Activated T-helper 1 cell treated with anti-CD3 and anti-CD28 coated beads, Interleukin-2, amount 50 U/mL, for 16 hours (primary cell): ENCODE measurements at places on chromosomes 12 and 14.

DNA sequence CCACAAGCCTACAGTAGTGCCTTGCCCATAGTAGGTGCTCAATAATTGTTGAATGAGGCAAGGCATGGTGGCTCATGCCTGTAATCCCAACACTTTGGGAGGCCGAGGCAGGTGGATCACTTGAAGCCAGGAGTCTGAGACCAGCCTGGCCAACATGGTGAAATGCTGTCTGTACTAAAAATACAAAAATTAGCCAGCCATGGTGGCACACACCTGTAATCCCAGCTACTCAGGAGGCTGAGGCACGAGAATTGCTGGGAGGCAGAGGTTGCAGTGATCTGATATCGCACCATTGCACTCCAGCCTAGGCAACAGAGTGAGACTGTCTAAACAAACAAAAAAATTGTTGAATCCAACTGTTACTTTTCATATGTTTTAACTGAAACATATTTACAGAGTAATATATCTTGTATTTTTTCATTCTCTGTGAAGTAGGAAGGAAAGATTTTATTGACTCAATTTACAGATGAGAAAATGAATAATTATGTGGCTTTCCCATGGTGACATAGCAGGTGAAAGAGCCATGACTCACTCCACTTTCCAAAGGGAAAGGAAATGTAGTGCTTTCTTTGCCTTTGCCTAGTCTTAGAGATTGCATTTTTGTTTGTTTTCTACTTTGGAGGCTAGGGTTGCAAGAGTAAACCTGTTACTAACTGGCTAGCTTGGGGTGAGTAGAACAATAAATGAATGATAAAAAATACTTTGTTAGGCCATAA, 95.4 kb upstream of the SLC38A4 start:
- DNase-seq = no peak

DNA sequence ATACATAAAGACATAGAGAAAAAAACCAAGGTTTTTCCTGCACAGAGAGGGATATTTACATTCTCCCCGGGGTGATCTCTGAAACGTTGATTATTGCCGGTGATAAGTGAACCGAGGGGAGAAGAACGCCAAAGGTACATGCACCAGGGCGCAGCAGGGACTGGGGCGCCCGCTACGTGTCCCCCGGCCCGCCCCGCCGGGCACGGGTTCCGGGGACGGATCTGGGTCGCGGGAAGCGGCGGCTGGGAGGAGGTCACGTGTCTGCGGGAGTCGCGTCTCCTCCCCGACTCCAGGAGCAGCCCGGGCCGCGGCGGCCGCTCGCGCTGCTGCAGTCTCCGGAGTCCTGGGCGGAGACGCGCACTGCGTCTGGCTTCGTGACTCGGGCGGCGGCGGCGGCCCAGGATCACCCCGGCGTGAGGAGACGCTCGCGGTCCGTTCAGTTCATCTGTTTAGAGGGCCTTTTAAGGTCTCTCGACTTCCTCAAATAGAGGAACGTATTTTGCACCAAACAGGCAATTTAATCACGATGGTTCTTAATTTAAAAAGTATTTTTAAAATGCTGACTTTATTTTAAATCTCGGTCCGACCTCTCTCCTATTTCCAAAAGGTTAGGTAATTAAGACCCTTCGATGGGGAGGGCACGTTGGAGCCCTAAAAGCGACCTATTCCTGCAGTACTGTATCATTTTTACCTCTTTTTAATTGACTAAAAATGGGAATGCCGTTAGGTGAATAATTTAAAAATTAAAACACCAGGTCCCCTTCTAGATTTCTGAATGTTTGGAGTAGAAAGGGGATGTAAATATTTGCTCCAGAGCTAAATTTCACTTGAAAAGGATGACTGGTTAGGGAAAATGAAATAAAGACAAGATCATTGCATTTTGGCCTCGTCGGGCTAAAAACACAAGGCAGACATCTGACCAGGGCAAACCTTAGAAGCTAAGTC, 1.8 kb upstream of the BHLHE41 start:
- no peak for DNase-seq

GRCh38 chr14:63727231-63727735, 582 bp downstream of the SGPP1 start:
- DNase-seq = no peak

DNA sequence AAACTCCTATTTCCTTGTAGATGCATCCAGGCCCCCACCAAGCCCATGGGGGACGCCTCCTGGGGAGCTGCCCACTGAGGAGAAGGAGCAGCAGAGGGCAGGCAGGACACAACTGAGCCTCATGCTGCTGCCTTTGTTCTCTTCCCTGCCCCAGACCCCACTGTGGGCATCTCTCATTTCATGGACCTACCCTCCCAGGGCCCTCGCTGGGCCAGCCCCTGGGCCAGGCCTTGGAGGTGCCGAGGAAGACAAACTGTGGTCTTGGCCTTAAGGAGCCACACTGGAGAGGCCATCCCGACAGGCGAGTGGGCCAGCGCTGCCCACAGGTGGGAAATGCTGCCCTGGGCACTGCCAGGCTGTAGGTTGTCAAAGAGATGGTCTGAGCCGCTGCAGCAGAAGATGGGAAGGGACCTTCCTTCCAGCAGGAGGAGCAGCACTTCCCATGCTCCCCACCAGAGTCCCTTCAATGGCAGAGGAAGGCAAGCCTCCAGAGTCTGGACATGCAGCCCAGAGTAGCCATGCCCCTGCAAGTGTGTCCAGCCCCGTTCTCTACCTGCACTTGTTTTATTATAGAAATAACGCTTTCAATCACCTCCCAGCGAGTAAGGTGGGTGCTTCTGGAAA, 147.4 kb downstream of the BCL11B start:
- no peak for DNase-seq

GRCh38 chr14:69004731-69005431, 25.8 kb upstream of the ACTN1 start:
- no peak for DNase-seq

GRCh38 chr12:40988824-40989223, 199.3 kb upstream of the PDZRN4 start:
- no peak for DNase-seq

GRCh38 chr12:28574746-28575592, 384.7 kb downstream of the CCDC91 start:
- DNase-seq = no peak

GRCh38 chr12:10718279-10718821, 4.8 kb downstream of the YBX3 start:
- DNase-seq = no peak

DNA sequence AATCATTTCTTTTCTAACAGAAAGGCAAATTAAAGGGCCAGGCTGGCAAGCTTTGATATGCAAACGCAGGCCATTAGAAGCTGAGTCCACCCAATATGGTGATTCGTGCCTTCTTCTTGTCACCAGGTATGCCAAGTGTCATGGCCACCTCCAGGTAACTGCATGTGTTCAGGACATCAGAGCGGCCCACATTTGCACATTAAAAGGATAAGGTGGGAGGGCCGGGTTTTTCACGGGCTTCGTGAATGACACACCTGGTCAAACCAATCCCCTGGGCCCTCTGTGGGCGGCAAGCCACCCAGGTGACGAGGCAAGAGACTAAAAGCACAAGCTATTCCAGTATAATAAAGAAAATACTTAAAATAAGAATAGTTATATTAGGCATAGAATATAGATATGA, 75.9 kb upstream of the TSPAN11 start:
- DNase-seq = no peak

GRCh38 chr14:87233266-87233665, 759.7 kb downstream of the GALC start:
- no peak for DNase-seq

DNA sequence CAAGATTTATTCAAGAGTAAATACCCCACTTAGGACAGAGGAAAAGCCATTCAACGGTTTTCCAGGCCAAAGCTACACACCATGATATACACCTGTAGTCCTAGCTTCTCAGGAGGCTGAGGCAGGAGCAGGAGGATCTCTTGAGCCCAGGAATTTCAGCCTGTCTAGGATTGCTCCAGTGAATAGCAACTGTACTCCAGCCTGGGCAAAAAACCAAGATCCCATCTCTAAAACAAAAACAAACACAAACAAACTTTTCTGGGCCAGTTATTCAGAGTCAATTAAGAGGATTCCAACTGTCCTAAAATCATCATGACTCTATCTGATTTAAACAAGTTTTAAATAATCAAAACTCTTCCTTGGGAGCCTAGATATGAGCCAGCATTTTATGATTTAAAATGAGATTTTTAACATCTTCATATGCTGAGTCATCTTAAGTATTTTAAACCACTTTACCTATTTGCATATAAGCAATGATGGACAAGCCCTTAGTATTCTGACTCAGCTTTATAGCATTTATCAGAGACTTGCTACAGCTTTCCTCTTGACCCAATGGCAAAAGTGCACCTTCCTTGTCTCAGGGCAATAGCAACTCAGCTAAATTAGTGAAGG, 77.1 kb downstream of the KCNMB4 start:
- no peak for DNase-seq

DNA sequence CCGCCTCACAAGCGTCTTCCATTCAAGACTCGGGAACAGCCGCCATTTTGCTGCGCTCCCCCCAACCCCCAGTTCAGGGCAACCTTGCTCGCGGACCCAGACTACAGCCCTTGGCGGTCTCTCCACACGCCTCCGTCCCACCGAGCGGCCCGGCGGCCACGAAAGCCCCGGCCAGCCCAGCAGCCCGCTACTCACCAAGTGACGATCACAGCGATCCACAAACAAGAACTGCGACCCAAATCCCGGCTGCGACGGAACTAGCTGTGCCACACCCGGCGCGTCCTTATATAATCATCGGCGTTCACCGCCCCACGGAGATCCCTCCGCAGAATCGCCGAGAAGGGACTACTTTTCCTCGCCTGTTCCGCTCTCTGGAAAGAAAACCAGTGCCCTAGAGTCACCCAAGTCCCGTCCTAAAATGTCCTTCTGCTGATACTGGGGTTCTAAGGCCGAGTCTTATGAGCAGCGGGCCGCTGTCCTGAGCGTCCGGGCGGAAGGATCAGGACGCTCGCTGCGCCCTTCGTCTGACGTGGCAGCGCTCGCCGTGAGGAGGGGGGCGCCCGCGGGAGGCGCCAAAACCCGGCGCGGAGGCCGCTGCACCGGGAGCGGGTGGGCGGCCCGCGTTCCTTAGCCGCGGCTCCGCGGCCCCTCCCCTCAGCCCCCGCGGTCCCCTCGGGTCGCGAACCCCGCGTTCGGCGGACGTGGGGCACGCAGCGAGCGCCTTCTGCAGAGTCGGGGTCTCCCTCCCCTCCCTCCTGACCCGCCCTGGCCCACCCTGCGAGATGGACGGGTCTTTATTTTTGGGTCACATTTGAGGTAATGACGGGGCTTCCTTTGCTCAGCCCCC, at the start of gene UBC:
UBC (minus strand) TSS at position 259 of the 847 bp plus-strand sequence. CDS start 879 bp downstream, outside the sequence.
- peak; percentile 82 for DNase-seq

GRCh38 chr14:105019861-105020814, 745 bp downstream of the CDCA4 start:
- DNase-seq = peak; percentile 35

DNA sequence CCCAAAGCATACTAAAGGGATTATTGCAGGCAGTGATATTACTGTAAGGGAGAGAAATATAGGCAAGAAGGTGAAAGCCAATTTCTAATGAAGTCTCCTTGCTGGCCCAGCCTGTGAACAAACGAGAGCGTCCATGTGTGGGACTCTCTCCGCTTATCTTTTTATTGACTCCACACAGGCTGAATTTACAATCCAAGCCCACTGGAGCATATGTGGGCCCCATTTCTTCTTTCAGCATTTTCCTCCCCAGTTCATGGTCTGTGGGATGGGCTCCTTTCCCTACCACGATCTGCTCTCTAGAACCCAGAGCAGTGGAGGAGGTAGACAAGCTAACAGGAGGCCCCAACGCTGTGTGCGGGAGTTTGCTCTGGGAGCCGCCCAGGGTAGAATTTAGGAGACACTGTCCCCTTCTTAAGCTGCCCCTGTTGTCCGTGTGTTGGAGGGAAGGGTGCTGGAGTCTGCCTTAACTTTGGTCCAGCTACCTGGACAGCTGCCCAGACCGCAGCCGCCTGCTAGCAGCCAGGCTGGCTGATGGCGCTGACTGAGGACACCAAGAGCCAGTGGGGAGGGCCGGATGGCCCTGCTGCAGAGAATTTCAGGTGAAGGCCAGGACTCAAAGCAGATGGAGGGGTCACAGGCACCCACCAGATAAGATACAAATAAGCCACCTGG, 3.2 kb upstream of the HOXC11 start:
- no peak for DNase-seq

DNA sequence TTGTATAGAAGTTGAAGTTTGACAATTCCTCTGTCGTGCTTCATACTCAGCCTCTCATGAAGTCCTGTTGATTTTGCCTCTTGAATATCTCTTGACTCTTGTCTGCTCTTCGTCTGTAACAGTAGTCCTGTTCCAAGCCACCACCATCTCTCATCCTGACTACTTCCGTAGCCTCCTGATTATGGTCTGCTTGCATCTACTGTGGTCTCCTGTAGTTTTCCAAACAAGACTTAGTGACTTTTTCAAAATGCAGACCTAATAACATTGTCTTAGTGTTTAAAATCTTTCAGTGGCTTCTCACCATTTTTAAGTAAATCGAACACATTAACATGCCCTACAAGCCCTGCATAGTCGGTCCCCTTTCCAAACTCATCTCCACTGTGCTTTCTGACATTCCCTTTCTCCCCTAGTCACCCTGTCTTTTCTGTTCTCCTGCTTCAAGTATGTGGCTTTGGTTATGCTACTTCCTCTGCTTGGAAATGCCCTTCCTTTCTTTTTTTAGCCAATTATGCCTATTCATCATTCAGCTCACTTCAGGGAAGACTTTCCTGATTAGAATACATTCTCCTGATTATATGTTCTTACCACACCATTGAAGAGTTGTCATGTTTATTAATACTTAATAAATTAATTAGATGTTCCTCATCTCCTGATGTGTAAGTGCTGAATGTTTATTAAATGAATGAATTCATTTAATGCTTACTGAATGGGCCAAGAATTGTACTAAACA, 2.0 kb downstream of the SCYL2 start:
- no peak for DNase-seq

GRCh38 chr14:86915406-86915805, 1077.6 kb downstream of the GALC start:
- no peak for DNase-seq

- DNase-seq = no peak
Measured at GRCh38 chr14:78286210-78286609, 116.0 kb downstream of the NRXN3 start.

GRCh38 chr12:112178796-112179195, 53.4 kb downstream of the TRAFD1 start:
- no peak for DNase-seq

- DNase-seq = no peak
Measured at GRCh38 chr12:41683023-41683422, 461.7 kb downstream of the GXYLT1 start.
